ENCODE measurements at places on chromosomes 2 and 18.

DNA sequence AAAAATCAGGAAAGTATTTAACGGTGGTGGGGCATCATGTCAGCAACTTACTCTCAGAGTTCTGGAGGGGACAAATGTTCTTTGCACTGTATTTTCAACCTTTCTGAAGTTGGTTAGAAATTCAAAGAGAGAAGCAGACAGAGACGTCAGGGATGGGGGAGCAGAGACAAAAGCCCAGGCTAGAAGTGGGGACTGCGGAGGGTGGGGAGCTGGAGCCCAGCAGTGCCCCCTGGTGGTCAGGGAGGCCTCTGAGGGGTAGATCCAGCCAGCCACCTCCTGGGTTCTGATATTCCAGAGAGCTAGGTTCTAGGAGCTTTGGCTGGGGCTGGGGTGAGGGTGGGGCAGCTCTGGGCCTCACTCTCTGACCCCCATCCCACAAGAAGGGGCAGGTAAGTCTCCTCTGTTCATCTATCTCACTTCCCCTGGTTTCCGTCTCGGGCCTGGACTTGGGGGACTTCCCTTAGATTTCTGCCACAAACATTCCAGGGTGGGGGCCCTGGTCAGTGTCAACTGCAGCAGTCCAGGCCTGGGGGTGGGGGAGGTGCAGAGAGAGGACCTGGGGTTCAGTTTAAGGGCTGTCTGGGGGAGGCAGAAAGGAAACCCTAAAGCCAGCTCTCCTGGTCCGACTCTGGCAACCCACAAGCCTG lies 8.9 kb downstream of the TNS1 start:
- DNase-seq, result no peak

- DNase-seq, result peak; percentile 65
Measured at GRCh38 chr2:28287256-28287915, 105.3 kb upstream of the FOSL2 start.

DNA sequence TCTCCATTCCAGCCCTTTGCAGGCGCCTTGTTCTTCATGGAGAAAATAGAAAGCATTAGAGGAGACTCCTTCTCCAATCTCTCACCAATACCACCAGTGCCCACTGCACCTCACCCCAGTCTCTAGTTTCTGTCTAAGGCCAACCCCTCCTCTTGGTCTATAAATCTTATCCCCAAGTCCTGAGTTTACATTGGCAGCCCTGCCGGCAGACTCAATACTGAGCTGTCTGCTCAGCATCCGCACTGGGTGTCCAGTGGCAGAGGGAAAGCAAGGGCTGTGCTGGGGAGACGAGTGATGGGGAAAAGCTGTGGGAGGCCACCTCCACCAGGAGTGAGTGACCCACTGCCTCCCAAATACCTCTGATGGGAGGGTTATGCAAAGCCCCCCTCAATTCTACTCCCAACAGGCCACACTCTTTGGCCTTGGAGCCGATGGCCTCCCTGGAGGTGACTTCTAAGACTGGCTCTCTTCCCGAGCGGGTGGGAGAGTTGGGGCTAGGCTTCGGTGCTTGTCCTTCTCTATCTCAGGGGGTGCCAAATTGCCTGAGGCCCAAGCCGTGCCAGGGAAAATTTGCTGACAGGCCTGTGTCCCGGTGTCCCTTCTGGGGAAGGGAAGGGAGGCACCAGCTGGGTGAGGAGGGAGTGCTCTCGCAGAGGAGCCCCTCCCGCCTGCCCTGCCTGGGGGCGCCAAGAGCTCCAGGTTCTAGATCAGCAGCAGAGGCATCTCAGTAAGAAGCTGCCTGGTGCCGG lies 165.2 kb upstream of the MSH6 start:
- no peak for DNase-seq

DNA sequence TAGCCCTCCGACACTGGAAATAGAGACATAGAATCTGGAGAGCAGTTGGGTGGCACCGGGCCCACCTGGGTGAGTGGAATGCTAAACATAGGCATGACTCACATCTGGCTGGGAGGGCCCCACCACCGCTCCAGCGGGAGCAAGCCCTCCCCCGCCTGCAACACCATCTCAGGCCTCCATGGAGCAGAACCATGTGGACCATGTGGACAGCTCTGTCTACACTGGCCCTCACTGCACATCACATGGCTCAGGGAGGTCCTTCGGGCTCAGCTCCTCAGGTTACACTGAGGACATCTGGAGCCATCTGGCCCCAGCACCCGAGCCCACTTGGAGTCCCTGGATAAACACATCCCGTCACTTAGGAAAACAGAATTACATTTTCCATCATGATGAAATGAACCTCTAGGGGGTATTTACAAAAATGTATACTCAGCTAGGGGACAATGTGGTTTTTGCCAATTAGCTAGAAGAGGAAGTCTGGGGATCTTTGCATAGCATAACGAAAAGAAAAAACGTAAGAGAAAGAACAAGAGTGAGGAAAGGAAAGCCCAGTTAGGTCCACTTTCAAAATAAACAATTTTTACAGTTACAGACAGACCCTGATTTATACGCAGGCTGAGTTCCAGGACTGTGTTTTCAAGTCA lies 30.7 kb upstream of the MLPH start:
- peak; percentile 69 for DNase-seq

DNA sequence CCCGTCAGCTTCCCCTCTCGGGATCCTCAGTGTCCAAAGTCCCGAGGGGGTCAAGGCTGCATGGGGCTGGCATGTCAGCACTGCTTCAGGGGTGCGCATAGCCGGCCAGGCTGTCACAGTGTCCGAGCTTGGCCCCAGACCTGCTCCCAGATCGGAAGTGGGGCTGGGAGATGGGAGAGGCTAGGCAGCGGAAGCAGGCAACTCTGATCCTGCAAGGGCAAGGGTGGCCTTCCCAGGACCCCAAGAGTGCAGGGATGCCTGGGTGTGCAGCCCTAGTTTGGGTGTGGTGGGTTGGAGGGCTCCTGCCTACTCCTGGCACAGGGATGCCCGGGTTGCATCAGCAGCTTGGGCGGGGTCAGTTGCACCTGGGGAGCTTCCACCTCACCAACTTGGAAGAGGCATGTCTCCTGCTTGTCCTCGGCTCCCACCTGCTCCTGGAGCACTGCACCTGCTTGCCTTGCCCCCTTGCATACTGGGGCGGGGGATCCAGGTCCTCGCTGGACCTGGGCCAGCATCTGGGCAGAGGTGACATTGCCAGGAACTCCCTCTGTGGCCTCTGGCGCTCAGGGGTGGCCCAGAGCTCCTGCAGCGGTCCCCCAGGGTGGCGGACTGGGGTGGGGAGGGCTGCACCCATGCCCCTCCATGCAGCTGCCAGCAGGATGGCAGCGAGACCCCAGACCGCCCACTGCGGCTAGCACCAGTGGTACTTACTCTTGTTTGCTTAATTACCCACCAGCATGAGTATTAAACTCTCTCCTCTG lies 41.3 kb downstream of the CBLN2 start:
- DNase-seq, result no peak

GRCh38 chr2:98576666-98577312 lies 31.5 kb downstream of the COA5 start:
- no peak for DNase-seq

DNA sequence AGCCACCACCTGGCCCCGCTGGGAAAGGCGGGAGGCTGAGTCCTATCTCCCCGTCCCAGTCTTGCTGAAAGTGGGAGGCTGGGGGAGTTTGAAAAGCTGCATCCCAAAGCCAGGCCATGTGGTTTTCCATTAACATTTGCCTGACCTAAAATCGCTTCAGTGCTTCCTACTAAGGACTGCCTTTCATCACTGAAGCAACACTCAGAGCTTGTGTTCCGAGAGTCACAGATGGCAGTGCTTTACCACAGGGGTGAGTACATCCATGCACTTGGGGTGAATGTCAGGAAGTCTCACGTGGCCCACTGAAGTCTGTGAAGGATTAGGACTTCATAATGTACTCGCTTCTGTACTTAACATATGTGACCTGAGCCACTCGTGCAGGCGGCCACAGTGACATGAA lies 43.3 kb downstream of the PXDN start:
- no peak for DNase-seq

DNA sequence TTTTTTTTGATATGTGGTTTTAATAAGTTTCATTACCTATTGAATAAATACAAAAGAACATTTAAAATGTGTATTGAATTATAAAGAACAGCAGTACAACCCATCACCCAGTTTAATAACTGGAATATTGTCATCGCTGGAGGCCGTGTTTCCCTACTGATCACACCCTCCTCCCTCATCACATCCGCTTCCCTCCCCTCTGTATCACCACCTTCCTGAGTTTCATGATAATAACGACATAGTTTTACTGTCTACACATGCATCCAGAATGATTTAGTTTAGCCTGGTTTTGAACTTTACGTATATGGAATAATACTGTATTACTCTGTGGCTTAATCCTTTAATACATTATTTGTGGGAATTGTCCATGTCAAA lies 2.1 kb downstream of the SERPINB8 start:
- DNase-seq, result no peak

DNA sequence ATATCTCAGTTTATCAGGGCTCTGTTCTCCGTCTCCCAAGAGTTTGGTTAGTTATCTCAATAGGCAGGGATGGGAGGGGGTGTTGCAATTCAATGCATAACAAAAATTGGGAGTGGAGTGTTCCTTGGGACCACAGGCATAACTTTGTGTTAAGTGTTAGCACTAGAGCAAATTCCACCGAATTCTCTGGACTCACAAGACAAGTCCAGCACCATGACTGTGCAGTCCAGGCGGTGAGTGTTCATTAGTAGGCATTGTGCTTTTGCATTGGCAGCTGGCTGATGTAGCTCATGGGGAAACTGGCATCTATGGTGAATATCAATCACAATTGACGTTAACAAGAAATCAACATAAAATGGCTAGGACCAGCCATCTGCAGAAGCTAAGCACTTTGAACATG lies 79.0 kb upstream of the CABLES1 start:
- DNase-seq, result no peak

DNA sequence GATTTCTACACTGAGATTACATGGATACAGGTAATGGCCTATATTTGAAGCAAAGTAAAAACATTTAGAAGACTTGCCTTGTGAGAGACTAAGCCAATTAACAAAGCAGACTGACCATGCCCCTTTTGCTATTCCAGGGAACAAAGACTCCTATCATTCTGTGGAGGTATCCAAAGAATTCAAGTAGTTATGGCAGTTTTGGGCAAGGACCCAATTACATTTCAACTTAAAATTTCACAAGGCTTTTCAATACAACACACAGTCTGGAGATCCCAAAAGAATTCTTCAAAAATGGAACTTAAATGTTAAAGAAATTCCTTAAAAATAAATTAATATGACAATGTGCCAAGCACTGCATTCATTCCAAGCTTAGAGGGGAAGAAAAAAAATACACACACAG lies 109.2 kb upstream of the CHRNA1 start:
- peak; percentile 69 for DNase-seq

DNA sequence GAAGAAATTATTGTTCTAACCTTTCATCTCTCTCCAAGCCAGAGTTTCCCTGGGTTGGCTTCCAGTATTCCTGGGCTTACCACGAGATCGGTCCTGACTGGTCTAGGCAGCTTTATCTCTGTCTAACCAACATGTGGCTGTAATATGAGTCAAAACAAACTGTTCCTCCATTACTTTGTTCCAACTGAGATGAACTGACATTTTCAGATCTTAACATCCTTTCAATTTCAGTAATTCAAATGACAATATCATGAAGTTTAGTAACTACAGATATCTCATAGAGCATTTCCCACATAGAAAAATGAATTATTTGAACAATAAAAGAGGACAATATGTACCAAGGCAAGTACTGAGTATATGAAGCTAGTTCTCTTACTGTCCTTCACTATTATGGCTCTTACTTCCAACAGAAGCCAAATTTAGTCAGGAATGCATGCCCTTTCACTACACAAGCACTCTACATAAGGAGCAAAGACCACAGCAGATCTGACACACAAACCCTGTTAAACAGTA lies 15.5 kb downstream of the SLC25A12 start:
- peak; percentile 27 for DNase-seq

GRCh38 chr2:60553495-60554073 lies at the start of gene BCL11A:
Gene BCL11A (minus strand): TSS chr2:60553654. CDS start chr2:60553270, 384 bp downstream.
- peak; percentile 94 for DNase-seq

GRCh38 chr18:46899274-46899948 lies 17.9 kb downstream of the PIAS2 start:
- DNase-seq, result no peak

GRCh38 chr2:2873450-2873811 lies 504.2 kb downstream of the EIPR1 start:
- DNase-seq, result no peak

DNA sequence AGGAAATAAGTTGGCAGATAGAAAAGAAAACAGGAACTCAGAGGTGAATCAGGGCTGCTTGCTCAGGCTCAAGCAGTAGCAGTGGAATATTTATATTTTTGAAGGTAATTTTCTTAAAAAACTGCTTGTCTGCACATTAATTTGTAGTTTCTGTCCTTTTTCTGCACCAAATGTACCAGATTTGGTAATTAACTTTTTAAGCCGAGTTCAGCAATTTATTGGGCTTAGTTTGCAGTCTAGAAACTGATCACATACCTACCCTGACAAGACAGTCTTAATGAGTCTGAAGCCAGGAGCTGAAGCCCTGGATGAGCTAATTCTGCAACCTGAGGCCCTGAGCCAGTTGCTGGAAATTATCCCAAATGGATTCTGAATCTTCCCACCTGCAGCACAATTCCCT lies 647.0 kb downstream of the TDRD15 start:
- DNase-seq, result no peak

DNA sequence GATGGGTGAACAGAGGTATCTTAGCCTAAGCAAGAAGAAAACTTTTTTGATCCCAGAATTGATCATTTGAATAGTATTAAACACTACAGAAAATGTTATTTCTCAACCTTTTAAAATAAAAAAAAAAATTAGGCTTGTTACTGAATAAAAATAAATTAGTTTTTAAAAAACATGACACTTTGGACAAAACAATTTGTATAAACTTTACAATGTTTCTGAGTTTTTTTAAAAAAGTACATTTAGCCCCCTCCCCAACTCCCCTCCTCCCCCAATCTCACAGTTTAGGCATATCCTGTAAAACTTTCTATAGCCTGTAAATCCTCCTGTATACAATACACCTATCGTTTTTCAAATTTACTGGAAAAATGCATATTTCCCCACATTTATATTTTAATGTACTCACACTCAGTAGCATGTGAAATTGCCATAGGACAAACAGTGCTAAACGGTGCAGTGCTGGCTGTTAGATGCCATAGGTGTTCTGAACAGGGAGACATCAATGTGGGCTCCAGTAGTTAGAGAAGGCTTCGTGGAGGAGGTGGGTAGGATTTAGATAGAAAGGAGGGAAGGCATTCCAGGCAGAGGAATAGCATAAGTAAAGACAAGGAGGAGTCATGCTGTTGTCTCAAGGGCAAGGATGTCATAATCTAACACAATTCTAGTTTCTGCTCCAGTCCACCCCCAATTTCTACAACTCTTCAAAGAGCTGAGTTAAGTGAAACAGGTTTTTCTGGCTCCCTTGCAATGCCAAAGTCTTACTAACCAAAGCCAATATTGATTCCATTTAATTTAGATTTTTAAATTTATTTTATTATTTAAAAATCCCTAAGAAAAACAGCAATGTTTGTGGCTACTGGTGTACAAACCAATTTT lies 50.9 kb downstream of the SP3 start:
- DNase-seq, result no peak

DNA sequence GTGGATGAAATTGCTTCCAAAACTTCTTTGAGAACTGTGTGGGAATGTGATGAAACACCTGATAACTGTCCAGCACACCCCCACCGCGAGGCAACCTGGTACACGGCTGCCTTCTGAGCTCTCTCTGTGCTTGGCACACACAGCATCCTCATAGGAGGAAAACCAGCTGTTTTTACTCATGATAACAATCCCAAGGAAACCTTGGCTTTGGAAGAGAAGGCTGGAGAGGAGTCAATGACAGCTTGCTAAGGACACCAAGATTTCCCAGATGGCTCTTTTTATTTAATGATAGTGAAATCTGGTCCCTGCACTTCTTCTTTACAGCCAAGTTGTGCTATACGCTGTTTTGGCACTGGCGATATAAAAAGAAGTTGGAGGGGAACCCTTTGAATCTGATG lies 232.5 kb upstream of the FN1 start:
- DNase-seq, result no peak
